Breast epithelium (tissue), 4 donors: ENCODE measurements at places on chromosomes 13 and 19. TPM values are rescaled to one million over a fixed set of nuclear protein-coding genes. Genes with fewer than 3 reads are reported as not detected.

Gene ZNF709
- total RNA-seq: 3.0 TPM

Gene ZNF844
- total RNA-seq: 11.8 TPM

Gene SHD
- not detected for total RNA-seq

- no peaks in the 10 kb centered on the region for H3K27me3 ChIP-seq
- H3K4me1 ChIP-seq: no peaks in the 10 kb centered on the region
- no peak for DNase-seq
- no peak overlapping the region for H3K4me3 ChIP-seq
- H3K27ac ChIP-seq: no peak overlapping the region
Observed at GRCh38 chr13:63209330-63210017, 1793.8 kb upstream of the PCDH20 start.

DNA sequence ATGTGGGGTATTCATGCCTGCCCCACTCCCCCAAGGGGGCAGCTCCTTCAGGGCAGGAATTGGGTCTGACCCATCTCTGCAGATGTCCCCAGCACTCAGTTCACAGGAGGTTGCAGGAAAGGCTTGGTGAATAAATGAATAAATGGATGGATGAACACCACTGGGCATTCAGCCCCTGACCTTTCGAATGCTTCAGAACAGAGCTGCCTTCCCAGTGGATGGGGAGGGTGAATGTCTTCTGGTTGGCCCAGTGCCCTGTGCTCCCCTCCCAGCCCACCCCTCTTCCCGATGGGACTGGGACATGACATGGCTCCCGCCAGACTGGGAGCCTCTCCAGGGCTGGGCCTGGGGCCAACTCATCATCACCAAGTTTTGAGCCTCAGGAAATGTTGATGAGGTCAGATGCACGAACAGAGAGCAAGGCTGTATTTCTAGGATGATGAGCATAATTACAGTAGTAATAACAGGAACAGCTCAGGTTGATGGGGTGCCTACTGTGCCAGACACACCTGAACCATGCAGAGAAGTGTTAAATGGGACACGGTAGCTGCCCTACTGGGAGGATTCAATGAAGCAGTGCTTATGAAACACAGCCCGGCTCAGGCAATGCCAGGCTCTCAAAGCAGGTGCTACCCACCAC is 25.7 kb downstream of the VRK3 start:
- no peak overlapping the region for H3K27ac ChIP-seq
- H3K4me3 ChIP-seq: no peak overlapping the region
- H3K4me1 ChIP-seq: no peaks in the 10 kb centered on the region
- H3K27me3 ChIP-seq: no peaks in the 10 kb centered on the region
- DNase-seq: no peak

DNA sequence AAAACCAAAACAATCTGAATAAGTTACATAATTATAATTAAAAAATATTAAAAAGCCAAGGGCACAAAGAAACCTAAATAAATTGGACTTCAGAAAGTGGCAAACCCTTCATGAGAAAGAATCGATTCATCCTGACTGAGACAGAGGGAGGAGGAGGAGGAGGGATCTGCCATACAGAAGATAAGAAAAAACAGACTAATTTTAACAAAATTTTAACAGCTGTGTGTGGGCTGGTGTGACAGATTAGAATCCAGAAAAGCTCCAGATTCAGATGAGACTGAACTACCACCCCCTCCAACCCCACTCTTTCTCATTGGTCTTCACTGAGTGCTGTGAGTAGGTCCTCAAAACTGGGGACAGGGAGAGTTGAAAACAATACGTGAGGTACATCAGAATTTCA is 111.5 kb upstream of the HTR2A start:
- no peaks in the 10 kb centered on the region for H3K4me1 ChIP-seq
- no peak overlapping the region for H3K27ac ChIP-seq
- no peaks in the 10 kb centered on the region for H3K36me3 ChIP-seq

DNA sequence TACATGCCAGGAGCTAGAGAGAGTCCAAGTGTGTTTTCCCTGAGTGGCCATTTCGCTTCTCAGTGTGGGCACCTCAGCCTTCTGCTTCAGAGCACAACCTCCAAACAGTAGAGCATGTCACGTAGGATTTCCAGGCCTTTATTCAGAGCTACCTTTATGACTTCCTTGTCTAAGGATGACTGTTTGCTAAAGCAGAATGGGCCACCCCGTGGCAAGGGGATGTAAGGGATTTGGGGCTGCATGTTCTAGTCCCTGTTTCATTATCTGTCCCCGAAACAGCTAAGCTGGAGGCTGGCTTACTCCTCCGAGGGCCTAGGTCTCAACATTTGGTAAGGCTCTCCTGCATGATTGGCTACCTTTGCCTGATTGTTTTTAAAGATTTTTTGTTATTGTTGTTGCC is 6.0 kb downstream of the RNASEH2B start:
- H3K4me3 ChIP-seq: no peak overlapping the region
- no peaks in the 10 kb centered on the region for H3K36me3 ChIP-seq
- DNase-seq: no peak
- no peaks in the 10 kb centered on the region for H3K27me3 ChIP-seq
- peaks cover 9% of the 10 kb centered on the region for H3K4me1 ChIP-seq

DNA sequence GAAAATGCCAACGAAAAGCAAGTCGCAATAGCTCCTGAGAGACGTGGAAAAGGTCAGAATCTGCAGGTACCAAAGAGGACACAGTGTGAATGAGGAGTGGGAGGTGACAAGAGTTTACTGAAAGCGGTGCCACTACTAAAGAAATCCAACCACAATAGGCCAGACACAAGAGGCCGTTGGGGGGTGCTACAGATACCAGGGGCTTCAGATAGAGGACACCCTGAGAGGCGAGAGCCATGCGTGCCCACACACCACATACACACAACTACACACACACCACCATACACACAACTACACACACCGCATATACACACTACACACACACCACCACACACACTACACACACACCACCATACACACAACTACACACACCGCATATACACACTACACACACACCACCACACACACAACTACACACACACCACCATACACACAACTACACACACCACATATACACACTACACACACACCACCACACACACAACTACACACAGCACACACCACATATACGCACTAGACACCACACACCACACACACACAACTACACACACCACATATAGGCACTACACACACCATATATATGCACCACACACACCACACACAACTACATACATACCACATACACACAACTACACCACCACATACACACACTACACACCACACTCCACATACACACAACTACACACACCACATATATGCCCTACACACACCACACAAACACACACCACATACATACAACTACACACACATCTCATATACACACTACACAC is 28.5 kb downstream of the CRYL1 start:
- H3K27ac ChIP-seq: no peak overlapping the region
- H3K4me3 ChIP-seq: no peak overlapping the region
- DNase-seq: no peak
- no peaks in the 10 kb centered on the region for H3K4me1 ChIP-seq
- no peaks in the 10 kb centered on the region for H3K36me3 ChIP-seq

- H3K4me1 ChIP-seq: no peaks in the 10 kb centered on the region
- no peaks in the 10 kb centered on the region for H3K27me3 ChIP-seq
- H3K27ac ChIP-seq: peak overlapping the region; percentile 85
- DNase-seq: no peak
- H3K4me3 ChIP-seq: peak overlapping the region; percentile 69
- H3K36me3 ChIP-seq: no peaks in the 10 kb centered on the region
Observed at GRCh38 chr19:19202707-19203011, 555 bp downstream of the NR2C2AP start.

DNA sequence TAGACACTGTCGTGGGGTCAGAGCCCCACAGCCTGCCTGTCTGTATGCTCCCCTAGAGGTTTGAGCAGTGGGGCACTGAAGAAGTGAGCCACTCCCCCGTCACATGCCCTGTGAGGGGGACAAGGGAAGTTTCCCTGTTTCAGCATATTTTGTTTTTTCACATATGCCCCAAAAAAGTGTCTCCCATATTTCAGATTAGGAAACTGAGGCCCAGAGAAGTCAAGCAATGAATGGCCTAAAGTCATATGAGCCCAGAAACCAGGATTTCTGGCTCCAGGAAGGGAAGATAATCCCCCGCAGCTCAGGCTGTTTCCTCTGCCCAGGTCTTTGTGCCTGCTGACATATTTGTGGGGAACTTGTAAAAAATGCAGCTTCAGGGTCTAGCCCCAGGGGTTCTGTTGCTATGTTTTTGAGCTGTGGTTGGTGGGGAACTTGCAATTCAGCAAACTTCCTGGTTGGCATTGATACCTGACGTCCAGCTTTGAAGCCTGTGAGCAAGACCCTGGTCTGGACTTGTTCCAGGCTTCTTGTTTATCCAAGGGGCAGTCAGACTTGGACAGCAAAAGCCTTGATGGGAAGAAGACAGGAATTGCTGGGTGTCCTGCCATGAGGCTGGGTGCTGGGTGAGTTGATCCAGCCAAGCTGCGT is 9.5 kb downstream of the RASL11A start:
- no peak overlapping the region for H3K4me3 ChIP-seq
- no peaks in the 10 kb centered on the region for H3K27me3 ChIP-seq
- no peak overlapping the region for H3K27ac ChIP-seq
- no peaks in the 10 kb centered on the region for H3K4me1 ChIP-seq
- DNase-seq: no peak

- no peaks in the 10 kb centered on the region for H3K36me3 ChIP-seq
- H3K4me1 ChIP-seq: peaks cover 28% of the 10 kb centered on the region
- H3K27me3 ChIP-seq: no peaks in the 10 kb centered on the region
- DNase-seq: no peak
- H3K4me3 ChIP-seq: no peak overlapping the region
Observed at GRCh38 chr19:5050067-5050656, 81.2 kb downstream of the KDM4B start.

- H3K4me1 ChIP-seq: no peaks in the 10 kb centered on the region
- H3K36me3 ChIP-seq: no peaks in the 10 kb centered on the region
- no peak overlapping the region for H3K4me3 ChIP-seq
- H3K27ac ChIP-seq: no peak overlapping the region
Observed at GRCh38 chr13:62357887-62358645, 942.4 kb upstream of the PCDH20 start.

- H3K27me3 ChIP-seq: no peaks in the 10 kb centered on the region
- peak; percentile 98 for DNase-seq
- peaks cover 9% of the 10 kb centered on the region for H3K4me1 ChIP-seq
- peak overlapping the region; percentile 91 for H3K27ac ChIP-seq
Observed at GRCh38 chr19:49151267-49152118, 3.7 kb downstream of the HRC start.
